ENCODE measurements at places on chromosomes 3 and 15. TPM values are rescaled to one million over a fixed set of nuclear protein-coding genes. Genes with fewer than 3 reads are reported as not detected.

The GOLGA8F gene
- total RNA-seq, result not detected

The RBP2 gene
- not detected for total RNA-seq

The C15orf61 gene
- 10.8 TPM for total RNA-seq

- no peak for DNase-seq
Observed at GRCh38 chr15:38796589-38796988, 232.0 kb upstream of the RASGRP1 start.

DNA sequence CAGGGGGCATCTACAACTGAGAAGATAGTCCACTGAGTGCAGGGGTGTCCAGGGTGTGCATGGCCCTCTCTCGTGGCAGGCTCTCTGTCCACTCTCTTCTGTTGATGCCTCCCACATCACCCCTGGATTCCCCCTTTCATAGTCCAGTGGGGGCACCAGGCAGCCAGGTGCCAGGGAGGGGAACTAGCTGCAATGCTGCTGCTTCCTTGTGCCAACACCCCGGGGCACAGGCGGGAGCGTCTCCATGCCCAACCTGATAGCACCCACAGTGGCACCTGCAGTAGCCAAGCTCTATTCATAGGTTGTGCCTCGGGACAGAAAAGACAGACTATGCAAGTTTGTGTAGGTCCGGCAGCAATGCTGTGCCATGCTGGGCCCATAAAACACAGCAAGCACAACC lies 11.7 kb downstream of the DUOX2 start:
- no peak for DNase-seq

- DNase-seq, result no peak
Observed at GRCh38 chr3:158520433-158520832, 50.6 kb upstream of the MLF1 start.

DNA sequence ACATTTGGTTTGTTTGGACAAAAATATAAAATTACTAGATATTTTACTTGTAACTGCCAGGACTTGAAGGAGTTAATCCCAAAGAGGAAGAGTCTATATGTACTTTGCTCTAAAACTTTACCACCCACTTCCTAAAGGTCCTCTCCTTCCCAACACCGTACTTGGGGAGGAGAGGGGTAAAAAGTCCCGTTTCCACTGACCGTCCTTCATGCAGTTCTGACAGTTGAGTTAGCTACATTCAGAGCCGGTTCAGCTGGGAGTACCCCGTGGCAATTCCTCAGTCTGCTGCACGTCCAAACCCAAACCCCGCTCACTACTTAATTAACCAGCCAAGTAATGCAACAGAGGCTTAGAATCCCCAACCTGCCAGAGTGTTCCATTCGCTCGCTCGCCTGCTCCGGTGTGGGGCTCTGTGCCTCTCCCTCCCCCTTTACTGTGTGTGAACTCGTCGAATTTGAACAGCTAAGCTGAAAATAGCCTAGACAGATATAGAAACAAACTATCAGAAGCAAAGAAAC lies 519.7 kb downstream of the FOXP1 start:
- DNase-seq, result no peak

- DNase-seq, result no peak
Observed at GRCh38 chr15:28994831-28995596, 109.2 kb downstream of the APBA2 start.

GRCh38 chr3:155441026-155441425 lies 147.5 kb upstream of the STRIT1 start:
- DNase-seq, result no peak

GRCh38 chr3:120442975-120443517 lies 7.7 kb downstream of the FSTL1 start:
- no peak for DNase-seq

GRCh38 chr3:47310391-47310790 lies 27.6 kb downstream of the KLHL18 start:
- no peak for DNase-seq

All from CD4-positive, CD25-positive, alpha-beta regulatory T cell (primary cell).